ENCODE measurements at places on chromosomes 6 and 20. TPM values are rescaled to one million over a fixed set of nuclear protein-coding genes. Genes with fewer than 3 reads are reported as not detected.

The B3GALT4 gene
- 3.7 TPM for total RNA-seq

The CPNE5 gene
- total RNA-seq, result 0.25 TPM

The TRDN gene
- not detected for total RNA-seq

The ISM1 gene
- total RNA-seq, result 0.50 TPM

The TFAP2A gene
- 0.14 TPM for total RNA-seq

The PI3 gene
- total RNA-seq, result not detected

The SGK2 gene
- total RNA-seq, result 0.59 TPM

The WFDC12 gene
- total RNA-seq, result not detected

- no peak for DNase-seq
Measured at GRCh38 chr6:34696189-34696738, 303 bp downstream of the ILRUN start.

- no peak for DNase-seq
Measured at GRCh38 chr20:36008461-36009035, 40.2 kb downstream of the CNBD2 start.

- peak; percentile 38 for DNase-seq
Measured at GRCh38 chr20:44009679-44009992, 95.0 kb downstream of the TOX2 start.

DNA sequence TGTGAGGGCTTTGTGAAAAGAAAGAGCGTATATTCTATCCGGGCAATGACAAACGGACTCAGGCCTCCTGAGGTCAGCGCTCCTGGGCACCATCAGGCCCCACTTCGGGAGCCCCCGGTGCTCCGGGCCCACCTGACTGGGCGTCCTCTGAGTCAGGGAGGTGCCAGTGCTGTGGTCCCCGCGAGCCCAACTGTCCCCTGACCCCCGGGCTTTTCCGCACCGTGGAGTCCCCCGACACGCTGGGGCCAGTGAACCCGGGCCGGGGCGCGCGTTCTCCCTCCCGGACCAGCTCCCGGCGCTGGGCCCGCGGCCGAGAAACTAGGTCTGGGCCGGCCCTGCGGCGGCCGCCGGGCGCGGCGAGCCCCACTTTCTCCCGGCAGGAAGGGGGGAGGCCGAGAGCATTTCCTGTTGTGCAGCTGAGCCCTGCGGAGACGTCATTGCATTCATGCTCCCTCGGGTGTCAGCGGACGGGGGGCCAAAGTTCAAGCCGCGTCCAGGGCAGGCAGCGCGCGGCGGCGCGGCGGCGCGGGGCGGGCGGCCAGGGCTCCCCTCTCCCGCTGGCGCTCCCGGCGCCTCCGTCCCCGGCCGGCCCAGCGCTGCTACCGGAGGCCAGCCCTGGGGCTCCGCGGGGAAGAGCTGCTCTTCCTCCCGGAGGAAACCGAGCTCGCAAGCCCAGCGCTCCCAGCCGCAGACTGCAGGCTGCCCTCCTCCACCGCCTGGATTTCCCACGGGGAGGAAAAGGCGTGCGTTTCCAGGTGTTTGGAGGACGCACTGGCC lies 18.3 kb downstream of the HIVEP2 start:
- DNase-seq, result peak; percentile 77

GRCh38 chr6:168188369-168189199 lies 109.6 kb upstream of the FRMD1 start:
- no peak for DNase-seq

DNA sequence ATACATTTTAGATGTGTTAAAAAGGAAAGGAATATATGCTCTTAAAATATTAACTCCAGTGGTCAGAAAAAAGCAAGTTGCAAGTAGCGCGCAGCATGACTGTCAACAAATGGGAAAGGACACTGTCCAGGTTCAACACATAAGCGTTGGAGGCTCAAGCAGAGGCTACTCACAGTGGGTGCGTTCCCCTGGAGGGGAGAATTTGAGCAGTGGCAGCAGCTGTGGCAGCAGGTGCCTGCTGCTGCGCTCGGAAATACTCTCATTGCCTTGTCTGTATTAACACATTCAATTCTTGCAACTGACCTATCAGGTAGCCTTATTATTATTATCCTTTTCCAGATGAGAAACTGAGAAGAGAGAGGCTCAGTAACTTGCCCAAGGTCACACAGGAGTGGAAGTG lies 21.9 kb upstream of the CCN6 start:
- DNase-seq, result no peak

DNA sequence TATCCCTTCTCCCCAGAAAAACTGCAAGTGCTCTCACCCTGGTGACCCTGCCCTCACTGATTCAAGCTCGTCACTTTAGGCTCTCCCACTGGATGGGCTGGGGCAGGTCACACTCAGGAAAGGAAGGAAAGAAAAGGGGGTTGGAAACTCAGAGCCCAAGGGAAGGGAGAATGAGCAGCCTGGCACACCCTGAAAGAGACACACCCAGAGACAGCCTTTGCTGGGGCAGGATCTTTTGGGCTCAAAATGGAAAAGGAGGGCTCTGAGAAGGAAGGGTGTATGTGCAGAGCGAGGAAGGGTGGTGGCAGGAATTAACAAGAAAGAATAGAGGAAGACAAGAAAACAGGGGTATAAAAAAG lies 2.5 kb downstream of the PPP1R18 start:
- no peak for DNase-seq

GRCh38 chr6:101401171-101401570 lies 7.7 kb downstream of the GRIK2 start:
- no peak for DNase-seq
